M059J (cell line): ENCODE measurements at places on chromosomes 12 and 14. TPM values are rescaled to one million over a fixed set of nuclear protein-coding genes. Genes with fewer than 3 reads are reported as not detected.

DNA sequence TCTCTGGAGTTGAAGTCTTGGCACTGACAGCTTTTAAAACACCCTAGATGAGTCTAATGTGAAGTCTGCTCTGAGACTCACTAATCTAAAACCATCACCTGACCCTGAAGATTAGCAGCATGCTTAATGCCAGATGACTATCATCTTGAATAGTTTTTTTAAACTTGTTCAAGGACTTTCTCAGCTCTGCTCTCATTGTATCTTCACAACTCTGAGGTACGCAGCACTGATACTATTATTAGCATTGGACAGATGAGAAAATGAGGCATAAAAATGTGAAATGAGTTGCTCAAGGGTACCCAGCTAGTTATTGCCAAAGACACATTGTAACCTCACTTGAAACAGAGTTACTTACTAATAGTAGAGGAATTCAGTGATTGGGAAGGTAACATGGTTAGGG is 4.8 kb downstream of the SLC38A1 start:
- no peak for DNase-seq

DNA sequence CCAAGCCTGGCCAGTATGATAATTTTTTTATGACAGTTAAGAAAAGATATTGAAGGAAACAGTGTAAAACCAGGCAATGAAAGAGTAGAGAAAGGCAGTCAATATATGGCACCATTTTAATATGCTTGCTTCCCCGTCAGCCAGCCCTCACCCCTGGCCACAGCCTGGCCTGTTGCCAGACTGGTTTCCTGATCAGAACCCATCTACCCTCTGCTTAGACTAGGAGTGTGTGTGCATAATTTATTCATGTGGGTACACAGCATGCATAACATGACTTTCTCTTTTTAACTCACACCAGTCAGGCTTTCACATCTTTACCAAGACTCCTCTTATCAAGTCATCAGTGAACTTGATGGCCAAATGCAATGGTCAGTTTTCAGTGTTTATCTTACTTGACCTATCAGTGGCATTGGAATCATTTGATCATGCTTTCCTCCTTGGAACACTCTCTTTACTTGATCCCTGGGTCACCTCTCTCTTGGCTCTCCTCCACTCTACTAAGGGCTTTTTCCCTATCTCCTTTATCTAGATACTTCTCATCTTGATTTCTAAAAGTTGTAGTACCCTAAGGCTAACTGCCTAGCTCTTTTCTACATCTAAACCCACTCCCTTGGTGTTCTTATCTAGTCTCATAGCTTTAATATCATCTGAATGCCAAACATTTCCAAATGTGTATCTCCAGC is 10.0 kb upstream of the GPR19 start:
- DNase-seq = peak; percentile 23

DNA sequence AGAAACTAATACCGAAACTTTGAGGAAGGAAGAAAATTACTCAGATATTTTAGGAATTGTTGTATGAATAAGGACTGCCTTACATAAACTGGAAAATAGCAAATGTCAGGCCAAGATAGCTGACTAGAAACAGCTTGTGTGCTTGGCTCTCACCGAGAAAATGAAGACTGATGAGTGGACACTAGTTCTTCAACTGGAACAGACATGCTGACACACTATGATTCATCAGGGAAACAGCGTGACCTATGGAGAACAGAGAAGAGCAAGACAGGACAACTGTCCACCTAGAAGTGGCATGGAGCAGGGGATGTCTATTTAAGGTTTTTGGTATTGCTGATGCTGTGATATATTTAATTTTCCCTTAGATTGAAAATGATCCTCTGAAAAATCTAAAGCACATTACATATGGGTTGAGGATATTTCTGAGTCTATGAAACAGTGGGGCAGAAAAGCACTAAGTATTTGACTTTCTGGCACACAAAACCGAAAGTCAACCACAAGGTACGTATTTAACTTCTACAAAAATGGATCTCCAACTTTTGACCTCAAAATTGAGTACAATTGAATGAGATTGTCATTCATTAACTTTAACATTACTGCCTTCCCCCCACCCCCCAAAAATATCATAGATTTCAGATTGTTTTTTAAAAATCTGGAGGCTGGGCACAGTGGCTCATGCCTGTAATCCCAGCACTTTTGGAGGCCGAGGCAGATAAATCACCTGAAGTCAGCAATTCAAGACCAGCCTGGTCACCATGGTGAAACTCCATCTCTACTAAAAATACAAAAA is 863.2 kb downstream of the LRFN5 start:
- peak; percentile 37 for DNase-seq

GLS2 gene
- 0.32 TPM in 1 of 2 replicates, not detected in the other for total RNA-seq

GRCh38 chr14:105486974-105487448 is 325 bp downstream of the CRIP1 start:
- DNase-seq = no peak

GRCh38 chr14:104536942-104537612 is 42.5 kb upstream of the C14orf180 start:
- peak; percentile 51 for DNase-seq
